ENCODE measurements at places on chromosomes 11 and 22. TPM values are rescaled to one million over a fixed set of nuclear protein-coding genes. Genes with fewer than 3 reads are reported as not detected.

Gene MUC6
- total RNA-seq: not detected

Gene SAA2
- not detected for total RNA-seq

Gene BRSK2
- total RNA-seq: not detected

Gene CHRM1
- not detected for total RNA-seq

Gene FAM181B
- total RNA-seq: 1.0 TPM
